ENCODE measurements at places on chromosomes 12 and 14.

- DNase-seq: no peak
Observed at GRCh38 chr14:33467971-33468370, 482.9 kb downstream of the EGLN3 start.

- DNase-seq: no peak
Observed at GRCh38 chr14:76957224-76957891, 71.2 kb downstream of the IRF2BPL start.

DNA sequence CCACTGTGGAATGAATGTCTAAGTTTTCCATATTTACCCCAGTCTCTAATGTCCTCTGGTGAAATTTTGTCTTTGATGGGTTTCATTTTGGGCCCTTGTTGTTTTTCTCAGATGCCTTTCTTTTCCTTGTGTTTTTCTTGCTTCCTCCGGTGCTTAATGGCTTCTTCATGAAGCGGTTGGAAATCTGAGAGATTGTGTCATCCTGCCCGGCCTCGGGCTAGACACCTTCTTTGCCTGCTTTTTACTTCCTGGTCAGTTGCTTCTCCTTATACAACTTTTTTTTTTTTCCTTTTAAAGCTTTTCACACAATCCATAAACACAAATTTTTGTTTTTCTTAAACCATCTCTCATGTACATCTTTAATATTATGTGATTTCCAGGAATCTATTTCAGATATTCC lies 7.1 kb downstream of the ETV6 start:
- DNase-seq: no peak

GRCh38 chr14:86457481-86458135 lies 927.7 kb downstream of the FLRT2 start:
- DNase-seq: no peak

All from hematopoietic multipotent progenitor cell treated with erythropoietin and hydrocortisone succinate and interleukin-3 and kit ligand, for 6 days (in vitro differentiated cells).